ENCODE measurements at places on chromosomes 16 and 17.

DNA sequence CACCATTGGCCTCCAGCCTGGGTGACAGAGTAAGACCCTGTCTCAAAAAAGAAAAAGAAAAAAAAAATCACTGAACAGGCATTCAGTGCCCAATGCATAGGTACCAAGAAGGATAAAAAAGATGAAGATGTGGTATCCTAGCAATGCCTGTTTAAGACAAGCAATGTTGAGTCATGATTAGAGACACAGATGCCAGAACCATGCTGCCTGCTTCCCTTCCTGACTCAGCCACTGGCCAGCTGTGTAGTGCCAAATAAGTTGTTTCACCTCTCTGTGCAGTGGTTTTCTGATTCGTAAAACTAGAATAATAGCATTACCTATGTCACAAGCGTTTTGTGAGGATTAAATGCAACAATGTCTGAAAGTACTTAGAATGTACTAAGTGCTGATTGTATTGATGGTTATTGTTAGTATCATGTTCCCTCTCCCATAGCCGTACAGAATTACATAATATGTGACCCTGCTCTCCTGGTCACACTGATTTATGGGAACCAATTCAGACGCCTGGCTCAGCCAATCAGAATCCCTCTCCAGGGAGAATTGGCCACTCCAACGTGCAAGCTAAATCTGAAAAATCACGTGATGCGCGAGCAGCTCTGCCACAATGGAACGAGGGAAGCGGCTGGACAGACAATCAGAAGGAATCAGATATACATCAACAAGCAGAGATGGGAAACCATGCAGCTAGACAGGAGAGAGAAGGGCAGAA, 241.9 kb downstream of the SLC39A11 start:
- no peak for DNase-seq

GRCh38 chr17:83014297-83014696, 65.1 kb upstream of the METRNL start:
- DNase-seq: no peak

- no peak for DNase-seq
Measured at GRCh38 chr17:78132084-78132676, 1.6 kb downstream of the TMC8 start.

DNA sequence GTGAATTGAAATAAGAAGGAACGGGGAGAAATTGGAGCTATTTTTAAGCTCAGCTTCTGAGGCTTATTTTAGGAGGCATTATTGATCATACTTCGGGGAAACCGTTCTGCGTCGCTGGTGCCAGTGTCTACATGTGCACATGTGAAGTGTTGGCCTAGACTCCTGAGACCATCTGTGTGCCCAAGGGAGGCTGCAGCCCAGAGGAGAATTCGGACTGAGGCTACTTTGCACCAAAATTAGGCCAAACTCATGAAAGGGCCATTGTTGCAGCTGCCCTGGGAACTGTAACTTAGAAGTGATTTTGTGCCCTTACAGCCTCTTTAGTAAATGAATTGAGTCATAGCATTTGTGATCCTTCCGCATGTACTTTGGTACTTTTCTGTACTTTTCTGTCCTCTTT, 102.0 kb upstream of the NOL11 start:
- no peak for DNase-seq

- DNase-seq: no peak
Measured at GRCh38 chr17:80789356-80789902, 202.2 kb upstream of the CHMP6 start.

DNA sequence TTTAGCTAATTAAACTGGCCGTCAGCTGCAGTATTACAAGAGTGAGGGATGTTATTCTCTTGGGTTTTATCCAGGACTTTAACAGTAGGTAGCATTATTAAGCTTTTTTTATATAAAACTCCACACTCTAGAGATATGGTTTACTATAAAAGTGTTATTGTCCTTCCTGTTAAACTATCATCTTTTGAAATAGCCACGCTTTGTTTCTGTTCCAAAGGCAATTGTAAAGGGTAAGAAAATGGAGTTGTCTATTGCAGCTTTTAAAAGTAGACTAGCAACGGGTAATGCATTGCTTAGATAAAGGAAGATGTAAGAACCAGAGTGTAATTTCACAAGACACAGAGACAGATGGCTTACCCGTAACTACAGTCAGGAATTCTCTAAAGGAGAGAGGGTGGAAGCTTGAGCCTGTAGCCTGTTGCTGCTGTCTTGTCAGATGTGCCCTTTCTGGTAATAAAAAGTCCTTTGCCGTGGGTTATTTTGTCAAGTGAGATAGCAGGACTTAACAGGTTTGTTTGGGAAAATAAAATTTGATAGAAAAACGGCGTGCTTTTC, 56.4 kb downstream of the WWOX start:
- no peak for DNase-seq

GRCh38 chr17:301681-302299, 50.8 kb downstream of the RPH3AL start:
- DNase-seq: no peak

GRCh38 chr16:19710991-19711545, 7.0 kb downstream of the KNOP1 start:
- no peak for DNase-seq

- no peak for DNase-seq
Measured at GRCh38 chr16:86095906-86096485, 197.0 kb downstream of the IRF8 start.

- peak; percentile 59 for DNase-seq
Measured at GRCh38 chr17:42744283-42744805, 496 bp downstream of the EZH1 start.

GRCh38 chr17:77778636-77779489, 179.6 kb upstream of the TNRC6C start:
- peak; percentile 11 for DNase-seq

DNA sequence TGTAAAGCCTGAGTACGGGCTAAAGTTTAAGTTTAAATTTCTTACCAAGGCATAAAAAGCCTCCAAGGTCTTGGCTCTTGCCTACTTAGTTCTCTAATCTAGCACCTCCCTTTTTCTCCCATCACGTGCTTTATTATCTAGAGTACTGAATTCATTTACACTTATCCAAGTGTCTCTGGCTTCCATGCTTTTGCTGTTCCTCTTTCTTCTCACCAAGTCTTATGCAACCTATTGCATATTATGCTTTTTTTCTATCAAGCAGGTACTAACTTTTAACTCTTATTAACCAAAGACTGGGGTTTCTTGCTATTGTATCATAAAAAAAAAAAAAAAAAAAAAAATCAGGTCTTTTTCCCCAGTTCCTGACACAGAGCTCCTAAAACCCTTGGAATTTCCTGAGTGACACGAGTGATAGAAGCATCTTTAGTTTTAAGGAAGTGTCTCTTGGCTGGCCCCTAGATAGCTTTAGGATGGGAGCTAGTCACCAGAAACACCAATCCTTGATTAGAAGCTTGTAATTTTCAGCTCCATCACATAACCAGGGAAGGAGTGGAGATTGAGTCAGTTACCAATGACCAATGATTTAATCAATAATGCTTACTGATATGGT, 44.9 kb downstream of the SSH2 start:
- no peak for DNase-seq

- no peak for DNase-seq
Measured at GRCh38 chr16:83458612-83459011, 349.2 kb upstream of the HSBP1 start.

DNA sequence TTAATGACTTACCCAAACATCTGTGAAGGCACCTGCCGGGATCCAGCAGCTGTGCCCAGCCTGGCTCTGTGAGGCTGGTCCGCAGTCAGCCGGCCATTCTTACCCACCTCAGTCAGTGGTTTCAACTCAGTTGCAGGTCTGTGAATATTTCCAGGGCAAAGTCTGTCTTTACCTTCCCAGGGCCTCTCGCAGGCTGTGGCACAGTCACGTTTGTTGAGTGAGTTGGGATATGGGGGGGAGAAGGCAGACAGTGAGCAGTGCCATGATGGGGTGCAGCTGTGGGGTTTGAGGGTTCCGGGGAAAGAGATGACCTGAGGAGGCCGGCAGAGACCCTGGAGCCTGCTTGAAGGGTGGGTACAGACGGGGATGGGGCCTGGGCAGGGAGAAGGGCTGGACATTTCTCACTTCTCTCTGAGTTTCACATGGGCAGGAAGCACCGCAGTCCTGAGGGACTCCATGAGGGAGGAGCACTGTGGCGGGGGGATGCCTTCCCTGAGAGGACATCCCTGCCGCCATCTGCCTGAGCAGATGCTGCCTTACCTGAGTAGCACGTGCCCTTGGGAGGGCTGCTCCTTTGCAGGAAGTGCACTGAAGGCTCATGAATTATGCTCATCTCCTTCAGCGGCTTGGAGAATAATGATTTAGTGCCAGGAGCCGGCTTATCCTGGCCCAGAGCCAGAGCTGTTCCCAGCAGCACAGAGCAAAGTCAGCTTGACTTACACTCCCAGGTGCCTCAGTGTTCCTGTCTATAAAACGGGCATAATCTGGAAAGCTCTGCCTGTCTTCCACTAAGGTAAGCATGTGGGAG, 48.1 kb downstream of the KSR1 start:
- DNase-seq: no peak

GRCh38 chr17:68190495-68190894, 57.3 kb upstream of the AMZ2 start:
- DNase-seq: no peak

DNA sequence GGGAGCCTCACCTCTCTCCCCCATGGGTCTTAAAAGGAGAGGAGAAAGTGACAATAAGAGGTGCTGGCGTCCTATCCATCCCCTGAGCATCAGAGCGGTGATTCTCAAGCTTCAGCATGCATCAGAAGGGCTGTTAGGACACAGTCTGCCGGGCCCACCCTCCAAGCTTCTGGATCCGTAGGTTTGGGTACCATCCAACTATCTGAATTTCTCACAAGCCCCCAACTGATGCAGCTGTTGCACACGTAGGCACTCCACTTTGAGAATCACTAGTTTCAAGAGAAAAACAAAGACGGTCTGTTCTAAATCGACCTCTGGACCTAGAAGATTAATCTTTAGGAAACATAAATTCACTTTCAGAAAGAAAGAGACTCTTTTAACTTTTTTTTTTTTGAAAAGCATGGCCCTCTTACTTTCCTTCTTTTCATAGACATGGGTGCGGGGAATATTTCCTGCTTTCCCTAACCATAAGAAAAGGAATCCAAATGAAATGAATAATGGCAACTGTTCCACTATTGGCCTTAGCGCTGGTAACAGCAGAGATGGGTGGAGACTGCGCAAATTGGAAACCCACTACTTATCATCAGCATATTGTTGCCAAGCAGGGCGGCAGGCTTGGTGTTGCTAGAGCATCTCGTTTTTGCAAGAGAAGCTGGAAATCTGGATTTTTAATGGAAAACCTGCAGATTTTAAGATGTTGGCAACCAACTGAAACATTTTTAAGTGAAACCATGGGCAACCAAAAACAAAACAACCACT, 144.4 kb downstream of the GAS7 start:
- no peak for DNase-seq

DNA sequence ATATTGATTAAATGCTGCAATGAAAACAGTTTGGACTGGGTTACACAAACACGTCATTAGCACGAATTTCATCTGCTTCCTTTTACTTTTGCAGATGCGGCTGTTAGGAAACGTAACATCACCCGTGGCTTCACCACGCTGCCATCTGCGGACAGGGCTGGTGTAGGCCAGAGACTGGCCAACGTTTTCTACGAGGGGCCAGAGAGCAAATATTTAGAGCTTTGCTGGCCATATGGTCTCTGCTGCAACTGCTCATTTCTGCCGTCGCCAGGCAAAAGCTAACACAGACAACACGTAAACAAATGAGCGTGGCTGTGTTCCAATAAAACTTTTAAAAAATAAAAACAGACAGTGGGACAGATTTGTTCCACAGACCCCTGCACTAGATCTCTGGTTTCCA, 96.6 kb downstream of the ENGASE start:
- DNase-seq: no peak

GRCh38 chr17:50094243-50094752, 853 bp upstream of the PDK2 start:
- peak; percentile 64 for DNase-seq

DNA sequence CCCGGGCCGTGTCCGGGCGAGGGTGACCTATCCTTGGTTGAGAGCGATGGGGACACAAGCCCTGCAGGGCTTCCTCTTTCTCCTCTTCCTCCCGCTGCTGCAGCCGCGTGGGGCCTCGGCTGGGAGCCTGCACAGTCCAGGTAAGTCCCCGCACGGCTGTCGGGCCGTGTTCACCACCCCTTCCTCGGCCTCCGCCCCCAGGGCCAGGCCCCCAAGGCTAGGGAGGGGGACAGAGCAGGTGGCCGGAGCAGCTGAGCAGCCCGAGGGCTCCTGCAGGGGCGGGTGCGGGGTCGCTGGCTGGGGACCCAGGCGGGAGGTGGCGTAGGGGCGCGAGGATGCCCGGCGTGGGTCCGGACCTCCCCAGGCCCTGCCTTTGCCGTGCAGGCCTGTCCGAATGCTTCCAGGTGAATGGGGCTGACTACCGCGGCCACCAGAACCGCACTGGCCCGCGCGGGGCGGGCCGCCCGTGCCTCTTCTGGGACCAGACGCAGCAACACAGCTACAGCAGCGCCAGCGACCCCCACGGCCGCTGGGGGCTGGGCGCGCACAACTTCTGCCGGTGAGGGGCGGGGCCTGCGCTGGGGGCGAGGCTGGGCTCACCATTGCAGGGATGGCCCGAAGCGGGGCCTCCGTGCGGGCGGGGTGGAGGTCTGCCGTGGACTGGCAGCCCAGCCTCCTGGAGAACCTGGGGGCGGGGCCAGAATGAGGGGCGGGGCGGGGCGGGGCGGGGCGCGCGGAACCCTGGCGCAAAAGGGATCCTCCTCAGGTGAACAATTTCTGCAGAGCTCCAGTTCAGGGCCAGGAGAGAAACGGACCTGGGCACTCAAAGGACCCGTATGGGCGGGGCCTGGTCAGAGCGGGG, 631 bp downstream of the KREMEN2 start:
- no peak for DNase-seq

GRCh38 chr16:57125969-57126368, 33.6 kb downstream of the CPNE2 start:
- DNase-seq: no peak

DNA sequence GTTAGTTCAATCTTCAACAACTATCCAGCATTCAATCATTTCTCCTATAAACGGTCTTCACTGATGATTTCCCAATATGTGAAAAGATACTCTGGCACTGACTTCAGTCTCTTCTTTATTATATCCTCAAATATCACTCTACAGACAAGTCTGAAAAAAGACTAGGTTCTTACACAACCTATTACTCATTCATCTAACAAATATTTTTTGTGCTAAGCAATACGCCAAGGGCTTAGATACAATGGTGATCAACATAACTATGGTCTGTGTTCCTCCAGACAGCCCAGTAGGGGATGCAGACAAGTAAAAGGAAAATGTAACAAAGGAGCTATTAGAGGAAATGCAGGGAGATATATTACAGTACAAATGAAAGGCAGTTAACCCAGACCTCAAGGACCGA, 63.9 kb downstream of the MYO1D start:
- no peak for DNase-seq

All from GOT3 (cell line).